ENCODE measurements at places on chromosomes 5 and 9.

DNA sequence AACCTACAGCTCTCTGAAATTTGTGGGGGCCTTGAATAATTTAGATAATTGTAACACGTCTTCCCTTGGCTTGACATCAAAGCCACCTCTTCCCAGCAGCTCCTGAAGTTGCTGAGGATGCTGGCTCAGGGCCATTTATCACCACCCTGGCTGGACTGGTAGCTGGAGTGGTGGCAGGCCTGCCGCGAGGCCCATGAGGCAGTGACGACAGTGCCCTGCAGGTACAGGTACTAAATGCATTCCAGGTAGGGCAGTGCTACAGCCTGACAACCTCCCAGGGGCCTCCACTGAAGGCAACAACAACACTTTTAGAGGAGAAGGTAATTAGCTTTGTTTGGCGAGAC, 270.2 kb upstream of the KLF4 start:
- no peak for DNase-seq

GRCh38 chr9:114088571-114089170, 10.4 kb downstream of the KIF12 start:
- DNase-seq, result no peak

- DNase-seq, result no peak
These were observed 44.2 kb downstream of the GDA start for GRCh38 chr9:72193478-72193881.

- DNase-seq, result no peak
These were observed 2.0 kb downstream of the EIF4EBP3 start for GRCh38 chr5:140549237-140550144.

GRCh38 chr9:113508111-113508749, 44.7 kb downstream of the RGS3 start:
- DNase-seq, result no peak

DNA sequence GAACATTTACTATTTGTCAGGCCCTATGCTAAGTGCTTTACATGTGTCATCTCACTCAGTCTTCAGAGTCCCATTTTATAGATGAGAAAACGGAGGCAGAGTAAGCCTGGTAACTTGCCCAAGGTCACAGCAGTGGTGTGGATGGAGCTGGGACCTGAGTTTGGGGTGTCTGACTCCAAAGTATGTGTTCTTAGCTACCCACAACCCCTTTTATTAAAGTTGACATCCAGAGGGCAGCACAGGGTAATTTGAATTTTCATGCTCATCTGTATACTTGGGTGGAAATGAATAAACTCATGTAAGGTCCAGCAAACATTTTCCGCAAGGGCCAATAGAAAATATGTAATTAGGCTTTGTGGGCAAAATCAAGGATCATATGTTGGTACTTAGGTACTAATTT, 93.4 kb upstream of the SLC25A48 start:
- no peak for DNase-seq

- DNase-seq, result no peak
These were observed 38.9 kb downstream of the ACO1 start for GRCh38 chr9:32423371-32423770.

DNA sequence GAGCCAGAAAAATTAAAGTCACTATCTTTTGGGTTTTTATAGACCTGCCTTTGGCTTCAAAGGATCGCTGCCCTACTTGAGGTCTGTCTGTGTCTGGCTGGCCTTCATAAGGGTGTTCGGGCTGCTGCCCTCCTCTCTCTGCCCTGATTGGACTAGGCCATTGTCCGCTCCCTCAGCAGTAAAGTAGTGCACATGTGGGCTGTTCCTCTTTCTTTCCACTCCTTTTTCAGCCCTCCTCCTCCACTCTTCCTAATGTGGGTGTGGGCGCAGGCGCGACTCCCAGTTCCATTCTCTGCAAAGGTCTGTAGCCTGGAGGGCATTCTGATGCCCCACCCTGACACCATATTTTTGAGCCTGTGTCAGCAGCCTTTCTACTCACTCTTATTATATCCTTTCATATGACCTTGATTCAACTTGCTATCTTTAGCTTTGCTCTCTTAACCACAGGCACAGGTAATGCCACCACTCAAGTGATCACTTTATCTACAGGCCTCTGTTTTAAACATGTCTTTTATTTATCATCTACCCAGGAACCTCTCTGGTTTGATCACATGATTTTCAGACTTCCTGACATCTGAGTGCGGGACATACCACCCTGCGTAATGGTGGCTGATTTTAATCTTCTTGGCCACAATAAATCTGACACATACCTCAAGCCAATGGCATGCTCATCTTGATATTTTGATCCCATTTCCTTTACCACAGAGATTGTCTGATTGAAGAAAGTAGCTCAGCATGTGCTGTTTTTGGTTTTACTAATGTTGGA, 144.5 kb downstream of the AOPEP start:
- no peak for DNase-seq

DNA sequence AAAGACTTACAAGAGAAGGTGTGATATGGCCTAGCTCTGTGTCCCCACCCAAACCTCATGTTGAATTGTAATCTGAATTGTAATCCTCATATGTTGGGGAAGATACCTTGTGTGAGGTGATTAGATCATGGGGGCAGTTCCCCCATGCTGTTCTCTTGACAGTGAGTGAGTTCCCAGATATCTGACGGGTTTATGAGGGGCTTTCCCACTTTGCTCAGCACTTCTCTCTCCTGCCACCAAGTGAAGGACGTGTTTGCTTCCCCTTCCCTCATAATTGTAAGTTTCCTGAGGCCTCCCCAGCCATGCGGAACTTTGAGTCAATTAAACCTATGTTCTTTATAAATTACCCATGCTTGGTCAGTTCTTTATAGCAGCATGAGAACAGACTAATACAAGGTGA, 49.0 kb downstream of the CDO1 start:
- no peak for DNase-seq
